ENCODE measurements at places on chromosomes 11 and 22. TPM values are rescaled to one million over a fixed set of nuclear protein-coding genes. Genes with fewer than 3 reads are reported as not detected.

DNA sequence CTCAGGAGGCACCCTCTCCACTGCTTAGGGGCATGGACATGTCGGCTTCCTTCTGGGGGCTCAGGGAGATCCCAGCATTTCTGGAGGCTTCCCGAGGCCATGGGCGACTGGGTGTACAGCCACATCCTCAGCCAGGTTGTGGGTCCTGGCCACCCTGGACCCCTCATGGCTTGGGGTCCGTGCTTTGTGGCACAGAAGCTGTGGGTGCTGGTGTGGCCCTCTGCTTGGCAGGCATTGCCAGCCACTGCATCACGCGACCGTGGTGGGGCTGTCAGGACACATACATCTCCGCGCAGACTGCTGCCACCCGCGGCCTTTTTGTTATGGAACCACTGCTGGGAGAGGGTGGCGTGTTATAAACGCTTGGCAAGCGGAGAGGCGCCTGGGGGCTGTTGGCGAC, 1174.9 kb downstream of the BRD1 start:
- DNase-seq, result no peak

DNA sequence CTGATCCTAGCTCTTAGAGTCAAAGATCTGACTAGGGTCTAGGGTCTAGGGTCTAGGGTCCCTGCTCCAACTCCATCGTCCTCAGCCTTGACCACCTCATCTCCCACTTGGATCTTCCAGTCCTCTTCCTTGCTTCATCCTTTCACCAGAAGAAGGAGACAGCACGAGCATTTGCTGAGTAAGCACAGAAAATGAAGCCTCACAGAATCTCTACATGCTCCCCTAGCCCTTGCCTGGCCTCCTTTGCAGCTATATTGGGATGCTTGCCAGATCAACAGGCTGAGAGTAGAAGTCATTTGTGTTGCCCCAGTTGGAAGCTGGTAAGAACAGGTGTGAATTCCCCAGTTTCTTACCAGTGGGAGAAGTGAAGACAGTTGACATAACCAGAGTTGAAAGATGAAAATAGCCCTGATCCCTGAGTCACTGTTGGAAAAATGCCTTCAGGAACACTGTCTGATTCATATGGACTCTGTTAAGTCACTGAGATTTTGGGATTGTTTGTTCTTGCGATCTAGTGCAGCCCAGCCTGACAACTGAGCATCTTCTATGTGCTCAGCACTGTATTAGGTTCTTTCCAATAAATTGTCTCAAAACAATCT, 552.5 kb downstream of the INSC start:
- DNase-seq, result no peak

The TPBGL gene
- total RNA-seq, result not detected

DNA sequence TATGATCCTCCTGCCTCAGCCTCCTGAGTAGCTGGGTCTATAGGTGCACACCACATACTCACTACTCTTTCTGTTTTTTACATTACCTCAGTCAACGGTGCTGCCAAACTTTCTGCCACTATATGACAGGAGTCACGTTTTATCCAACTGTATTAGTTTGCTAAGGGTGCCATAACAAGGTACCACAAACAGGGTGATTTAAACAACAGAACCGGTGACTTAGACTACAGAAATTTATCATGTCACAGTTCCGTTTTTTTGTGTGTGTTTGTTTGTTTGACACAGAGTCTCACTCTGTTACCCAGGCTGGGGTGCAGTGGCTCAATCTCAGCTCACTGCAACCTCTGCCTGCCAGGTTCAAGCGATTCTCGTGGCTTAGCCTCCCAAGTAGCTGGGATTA, 6.3 kb upstream of the SWAP70 start:
- DNase-seq, result no peak

- DNase-seq, result no peak
Measured at GRCh38 chr11:34345991-34346480, 11.8 kb downstream of the ABTB2 start.

DNA sequence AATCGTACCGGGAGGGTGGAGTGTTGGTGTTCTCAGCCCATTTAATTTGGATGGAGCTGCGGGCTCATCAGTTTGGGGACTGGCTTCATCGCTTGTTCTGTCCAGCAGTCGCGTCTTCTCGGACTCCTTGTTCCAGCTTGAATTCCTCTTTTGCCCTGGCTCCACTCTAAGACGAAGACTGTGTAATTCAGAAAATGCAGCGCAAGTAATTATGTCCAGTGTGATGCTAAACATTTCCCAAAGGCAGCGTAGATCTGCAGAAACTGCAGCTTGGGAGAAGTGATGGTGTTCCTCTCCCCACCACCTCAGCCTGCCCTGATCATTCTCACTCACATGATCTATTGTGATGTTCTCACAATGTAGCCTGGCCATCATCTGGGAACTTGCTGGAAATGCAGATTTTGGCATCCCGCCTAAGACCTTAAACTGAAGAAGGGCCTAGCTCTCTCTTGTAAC, 666 bp downstream of the SLC25A18 start:
- no peak for DNase-seq

GRCh38 chr11:74460481-74461154, 6.7 kb downstream of the KCNE3 start:
- no peak for DNase-seq

- no peak for DNase-seq
Measured at GRCh38 chr11:134155946-134156865, 67.6 kb downstream of the NCAPD3 start.

- no peak for DNase-seq
Measured at GRCh38 chr11:44750551-44751465, 24.0 kb downstream of the TSPAN18 start.

- DNase-seq, result no peak
Measured at GRCh38 chr11:74022546-74022945, 13.7 kb upstream of the UCP3 start.

DNA sequence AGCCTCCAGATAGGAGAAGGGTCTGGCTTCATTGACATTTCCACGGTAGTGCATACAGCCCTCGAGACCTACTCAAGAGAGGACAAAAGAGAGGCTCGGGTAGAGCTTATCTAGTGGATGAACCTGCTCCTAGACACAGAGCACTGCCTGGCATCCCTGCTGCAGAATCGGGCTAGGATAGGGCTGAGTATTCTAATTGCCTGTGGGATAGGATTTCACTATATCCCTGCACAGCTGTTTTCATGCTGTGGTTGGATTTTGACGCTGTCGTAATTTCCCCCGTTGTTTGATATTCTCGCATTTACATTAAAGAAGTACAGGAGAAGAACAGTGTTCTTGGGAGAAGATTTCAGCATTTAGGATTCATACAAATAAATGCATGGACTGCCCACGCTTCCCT, 107.8 kb downstream of the KIRREL3 start:
- DNase-seq, result no peak

DNA sequence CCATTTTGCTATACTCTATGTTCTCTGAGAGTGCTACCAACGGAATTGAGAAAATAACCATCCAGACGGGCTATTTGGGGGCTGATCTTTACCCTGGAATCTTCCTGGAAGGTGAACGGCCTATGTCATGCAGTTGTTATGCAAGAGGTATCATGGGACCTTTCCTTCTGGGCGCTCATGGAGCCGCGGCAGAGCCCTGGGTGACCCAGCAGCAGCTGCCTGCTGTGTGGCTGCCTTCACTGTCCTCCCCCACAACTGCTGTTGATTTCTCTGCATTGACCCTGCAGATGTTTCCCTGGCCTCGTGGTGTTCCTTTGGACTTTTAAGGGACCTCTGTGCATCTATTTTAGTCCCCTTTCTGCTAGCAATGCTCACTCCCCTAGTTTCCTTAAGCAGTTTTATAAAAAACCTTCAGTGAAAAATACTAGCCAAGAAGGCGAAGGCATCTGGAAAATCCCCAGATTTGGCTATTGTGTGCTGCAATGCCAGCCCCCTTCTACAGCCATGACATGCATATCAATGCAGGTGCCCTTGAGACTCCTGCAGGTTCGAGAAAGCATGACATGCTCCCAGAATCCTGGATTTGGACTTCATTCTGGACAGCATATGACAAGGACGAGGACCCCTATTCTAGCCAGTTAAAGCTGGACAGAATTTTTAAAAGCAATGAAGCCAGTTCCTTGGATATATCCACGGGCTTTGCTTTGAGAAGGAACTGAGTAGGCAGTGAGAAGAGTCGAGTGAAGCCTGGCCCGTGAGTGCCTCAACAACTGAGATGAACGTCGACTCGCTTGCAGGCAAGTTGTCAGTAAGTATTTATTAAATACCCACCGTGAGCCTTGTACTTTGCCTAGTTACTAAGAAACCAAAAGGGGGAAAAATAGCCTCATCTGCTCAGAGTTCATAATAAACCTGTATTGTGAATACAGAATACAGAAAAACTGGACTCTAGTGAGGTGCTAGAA, at the start of gene SLC25A18:
Gene SLC25A18, plus strand, starts transcription at position 593 of the 965 bp plus-strand sequence. CDS start 16,447 bp downstream, outside the sequence.
- no peak for DNase-seq

DNA sequence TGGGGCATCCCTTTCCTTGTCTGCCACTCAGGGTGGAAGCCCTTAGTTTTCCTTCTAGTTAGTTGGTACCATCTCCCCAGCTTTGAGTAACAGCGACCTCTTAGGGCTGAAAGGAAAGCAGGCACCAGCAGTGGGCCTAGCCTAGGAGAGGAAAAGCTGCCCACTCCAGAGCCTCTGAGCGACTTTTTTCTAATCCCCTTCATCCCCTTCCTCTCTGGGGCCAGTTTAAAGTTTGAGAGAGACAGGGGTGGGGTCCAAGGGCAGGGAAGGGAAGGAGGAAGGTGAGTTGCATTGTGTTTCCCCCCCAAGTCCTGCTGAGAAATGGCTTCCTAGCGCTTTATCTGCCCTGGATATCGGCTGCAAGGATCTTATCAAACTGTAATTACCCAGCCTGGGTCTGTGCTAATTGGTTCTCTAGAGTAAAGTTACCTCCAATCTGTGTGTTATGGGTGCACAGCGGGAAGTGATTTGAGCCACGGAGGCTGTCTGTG, 573.9 kb upstream of the CADM1 start:
- no peak for DNase-seq

The TEX54 gene
- total RNA-seq, result not detected

The CYP2D6 gene
- total RNA-seq, result 0.89 TPM

- peak; percentile 35 for DNase-seq
Measured at GRCh38 chr11:104609311-104610085, 288.8 kb downstream of the CASP12 start.

The OR8D4 gene
- not detected for total RNA-seq

- DNase-seq, result no peak
Measured at GRCh38 chr22:35663371-35663770, 15.1 kb downstream of the APOL6 start.

GRCh38 chr22:42261296-42261695, 9.2 kb downstream of the TCF20 start:
- DNase-seq, result no peak

The APOBEC3F gene
- 12.3 TPM for total RNA-seq

GRCh38 chr11:74988541-74989259, at the start of gene NEU3:
Gene NEU3 (plus strand): TSS chr11:74988933. CDS start chr11:74989061, 128 bp downstream.
- DNase-seq, result peak; percentile 90

DNA sequence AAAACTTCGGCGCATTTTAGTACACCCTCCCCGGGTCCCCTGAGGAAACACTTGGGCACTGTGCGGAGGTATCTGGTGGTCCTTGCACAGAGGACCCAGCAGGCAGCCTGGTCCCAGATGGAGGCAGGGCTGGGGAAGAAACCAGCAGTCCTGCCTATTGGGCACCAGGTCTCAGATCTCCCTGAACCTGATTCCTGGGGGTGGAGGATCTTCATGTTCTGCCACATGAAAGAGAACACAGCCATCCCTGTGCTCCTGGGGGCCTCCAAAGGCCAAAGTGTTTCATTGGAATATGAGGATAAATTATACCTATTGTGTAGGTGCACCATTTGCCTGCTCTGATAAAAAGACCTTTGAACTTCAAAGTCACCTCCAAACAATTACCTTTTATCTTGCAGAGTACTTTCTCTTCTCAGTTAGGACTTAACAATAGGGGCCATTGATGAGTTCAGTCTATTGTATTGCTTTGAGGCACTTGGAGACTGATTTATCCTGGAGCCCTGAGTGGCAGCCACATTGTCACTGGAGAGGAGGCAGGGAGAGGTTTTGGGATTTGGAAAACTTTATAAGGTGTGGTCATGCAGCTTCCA, 1.8 kb downstream of the RCN1 start:
- no peak for DNase-seq

The OSBP2 gene
- total RNA-seq, result 0.89 TPM

GRCh38 chr11:95699631-95700470, 89.7 kb downstream of the FAM76B start:
- no peak for DNase-seq

The PRG3 gene
- total RNA-seq, result not detected

The BRSK2 gene
- 0.44 TPM for total RNA-seq

GRCh38 chr11:98679673-98680072, 341.1 kb upstream of the CNTN5 start:
- DNase-seq, result no peak

DNA sequence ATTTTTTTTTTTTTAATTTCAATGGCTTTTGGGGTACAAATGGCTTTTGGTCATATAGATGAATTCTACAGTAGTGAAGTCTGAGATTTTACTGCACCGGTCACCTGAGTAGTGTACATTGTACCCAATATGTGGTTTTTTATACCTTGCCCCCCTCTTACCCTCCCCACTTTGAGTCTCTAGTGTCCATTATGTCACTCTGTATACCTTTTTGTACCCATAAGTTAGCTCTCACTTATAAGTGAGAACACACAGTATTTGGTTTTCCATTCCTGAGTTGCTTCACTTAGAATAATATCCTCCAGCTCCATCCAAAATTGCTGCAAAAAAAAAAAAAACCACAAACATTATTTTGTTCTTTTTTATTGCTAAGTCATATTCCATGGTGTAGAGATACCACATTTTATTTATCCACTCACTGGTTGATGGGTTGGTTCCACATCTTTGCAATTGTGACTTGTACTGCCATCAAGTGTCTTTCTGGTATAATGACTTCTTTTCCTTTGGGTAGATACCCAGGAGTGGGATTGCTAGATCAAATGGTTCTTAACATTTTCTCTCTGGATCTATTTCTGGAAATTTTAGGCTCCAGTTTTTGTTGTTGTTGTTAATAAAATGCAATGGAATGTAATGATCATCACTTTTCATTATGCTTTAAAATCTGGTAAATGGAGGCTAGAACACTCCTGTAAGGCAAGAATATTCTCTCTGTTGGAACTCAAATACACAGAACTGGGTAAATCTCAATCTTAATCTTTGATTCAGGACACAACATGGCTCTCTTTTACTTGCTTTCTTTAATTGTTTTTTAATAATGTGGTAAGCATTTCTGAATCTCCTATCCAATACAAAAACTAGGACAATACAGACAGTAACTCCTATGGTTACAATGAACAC, 10.3 kb downstream of the NEAT1 start:
- DNase-seq, result no peak

- DNase-seq, result no peak
Measured at GRCh38 chr22:42342426-42343120, 72.1 kb upstream of the TCF20 start.

- no peak for DNase-seq
Measured at GRCh38 chr22:40271440-40271839, 74.9 kb upstream of the ADSL start.

- no peak for DNase-seq
Measured at GRCh38 chr11:61625525-61625924, 44.6 kb upstream of the SYT7 start.

Data from activated naive CD4-positive, alpha-beta T cell treated with anti-CD3 and anti-CD28 coated beads for 36 hours (primary cell).